ENCODE measurements at places on chromosomes 7 and 10.

- no peak for DNase-seq
Measured at GRCh38 chr10:58219875-58220274, 47.8 kb downstream of the IPMK start.

DNA sequence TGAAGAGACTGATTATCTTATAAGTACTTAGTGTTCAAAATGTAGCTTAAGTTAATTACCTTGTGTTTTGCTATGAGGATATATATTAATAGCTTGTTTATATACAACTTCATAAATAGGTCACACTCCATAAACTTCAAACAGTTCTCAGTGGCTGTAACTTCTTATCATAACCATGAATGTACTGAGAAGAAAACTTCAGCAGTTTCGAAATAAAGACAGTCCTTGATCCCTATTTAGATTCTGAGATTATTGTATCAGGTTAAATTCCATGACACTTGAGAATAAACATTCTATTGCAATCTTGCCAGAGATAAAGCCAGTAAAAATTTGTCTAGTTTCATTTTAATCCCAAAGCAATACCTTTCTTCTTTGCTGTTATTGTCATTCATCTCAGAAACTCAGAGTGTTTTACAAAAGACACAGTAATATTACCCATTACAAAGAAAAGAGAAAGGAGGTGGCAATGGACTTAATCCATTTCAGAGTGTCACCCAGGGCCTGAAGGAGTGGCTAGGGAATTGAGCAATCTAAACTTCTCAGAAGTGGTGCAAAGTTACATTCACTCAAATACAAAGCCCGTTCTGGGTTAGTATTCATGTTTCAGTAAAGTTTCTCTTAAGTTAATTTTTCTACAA is 403.6 kb downstream of the SEMA3D start:
- DNase-seq = no peak

DNA sequence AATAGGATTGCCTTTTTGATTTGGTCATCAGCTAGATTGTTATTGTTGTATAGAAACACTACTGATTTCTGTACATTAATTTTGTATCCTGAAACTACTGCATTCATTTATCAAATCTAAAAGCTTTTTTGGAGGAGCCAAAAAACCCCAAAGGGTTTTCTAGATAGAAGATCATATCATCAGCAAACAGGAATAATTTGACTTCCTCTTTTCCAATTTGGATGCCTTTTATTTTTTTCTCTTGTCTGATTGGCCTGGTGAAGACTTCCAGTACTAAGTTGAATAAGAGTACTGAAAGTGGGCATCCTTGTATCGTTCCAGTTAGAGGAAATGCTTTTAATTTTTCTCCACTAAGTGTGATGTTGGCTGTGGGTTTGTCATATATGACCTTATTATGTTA is 10.6 kb upstream of the ENTPD7 start:
- DNase-seq = no peak

GRCh38 chr10:82089327-82089726 is 214.3 kb downstream of the NRG3 start:
- DNase-seq = no peak

DNA sequence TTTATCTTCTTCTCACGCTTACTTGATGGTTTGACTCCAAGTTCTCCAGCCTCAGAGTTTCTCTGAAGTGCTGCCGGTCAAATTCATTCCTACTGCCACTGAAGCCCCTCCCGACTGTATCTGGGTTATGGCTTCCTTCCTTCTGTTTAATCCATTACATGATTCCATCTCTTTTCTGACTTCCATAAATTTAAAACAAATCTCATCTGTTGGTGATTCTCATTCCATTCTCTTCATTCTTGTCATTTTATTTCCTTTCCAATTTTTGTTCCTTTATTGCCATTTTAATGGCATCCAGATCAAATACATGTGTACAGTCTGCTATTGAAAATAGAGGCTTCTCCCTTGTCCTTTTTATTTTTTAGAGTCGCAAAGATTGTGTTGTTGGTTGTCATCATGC is 25.4 kb upstream of the HIBADH start:
- no peak for DNase-seq
